ENCODE measurements at places on chromosomes 2 and 18.
A peak's percentile ranks its signal among the peaks of the same experiment; 100 is the strongest.

GRCh38 chr2:152254976-152255375 lies 79.4 kb upstream of the STAM2 start:
- no peak for DNase-seq
- H3K36me3 ChIP-seq = no peaks in the 10 kb centered on the region
- H3K27me3 ChIP-seq = peaks cover 4% of the 10 kb centered on the region
- H3K4me3 ChIP-seq = no peak overlapping the region
- H3K27ac ChIP-seq = no peak overlapping the region
- H3K4me1 ChIP-seq = no peaks in the 10 kb centered on the region

GRCh38 chr2:106044021-106044420 lies 150.1 kb downstream of the UXS1 start:
- H3K27me3 ChIP-seq = peaks cover 3% of the 10 kb centered on the region
- DNase-seq = no peak
- H3K36me3 ChIP-seq = no peaks in the 10 kb centered on the region
- peaks cover 5% of the 10 kb centered on the region for H3K4me1 ChIP-seq
- H3K4me3 ChIP-seq = no peak overlapping the region

DNA sequence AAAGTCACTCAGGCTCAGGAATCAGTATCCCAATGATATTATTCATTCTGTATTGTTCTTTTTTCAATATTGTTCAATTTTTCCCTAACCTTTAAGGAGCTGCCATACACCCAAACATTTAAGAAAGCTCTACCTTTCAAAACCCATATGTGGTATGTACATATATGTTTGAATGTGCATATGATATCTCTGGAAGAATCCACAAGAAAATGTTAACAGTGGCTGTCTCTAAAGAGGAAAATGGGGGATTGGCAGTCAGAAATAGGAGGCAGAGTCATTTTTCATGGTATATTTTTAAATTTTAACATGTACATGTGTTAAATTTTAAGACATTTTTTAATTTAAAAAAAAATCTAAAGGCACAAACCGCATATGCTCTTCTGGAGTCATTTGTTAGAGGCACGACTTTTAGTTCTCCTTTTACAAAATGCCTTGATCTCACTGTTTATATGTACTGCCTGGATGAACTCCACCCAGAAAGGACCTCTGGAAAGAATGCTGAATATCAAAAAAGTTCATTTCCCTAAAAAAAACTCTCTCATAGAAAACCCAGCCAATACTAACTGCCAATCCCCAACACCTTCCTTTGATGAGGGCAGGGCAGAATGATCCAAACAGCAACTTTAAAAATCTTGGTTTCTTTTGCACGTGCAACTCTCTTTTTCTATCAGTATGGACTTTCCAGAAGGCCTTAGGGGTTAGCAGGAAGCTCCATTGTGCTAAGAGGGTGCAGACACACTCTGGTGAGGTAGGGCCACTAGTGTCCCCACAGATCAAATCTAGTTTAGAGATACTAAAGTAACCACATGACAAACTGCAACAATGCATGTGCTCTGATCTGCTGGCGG lies 23.6 kb downstream of the KCTD1 start:
- no peak for DNase-seq
- H3K4me3 ChIP-seq = no peak overlapping the region
- no peaks in the 10 kb centered on the region for H3K36me3 ChIP-seq
- no peaks in the 10 kb centered on the region for H3K27me3 ChIP-seq
- no peak overlapping the region for H3K27ac ChIP-seq

DNA sequence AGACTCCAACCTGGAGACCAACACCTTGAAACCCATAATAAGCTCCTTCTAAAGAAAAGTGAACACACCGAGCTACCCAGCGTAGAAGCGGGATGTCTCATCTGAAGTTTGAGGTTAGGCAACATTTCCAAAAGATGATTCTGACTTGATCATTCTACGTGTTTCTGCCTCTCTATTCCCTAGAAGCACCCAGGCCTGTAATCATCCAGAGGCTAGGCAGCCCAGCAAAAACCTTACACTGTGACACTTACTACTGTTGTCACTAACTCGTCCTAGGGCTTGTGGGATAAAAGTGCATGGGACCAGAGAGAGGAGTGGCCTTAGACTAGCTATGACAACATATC lies 1.4 kb downstream of the ZBTB14 start:
- peaks cover 5% of the 10 kb centered on the region for H3K27me3 ChIP-seq
- H3K4me1 ChIP-seq = peaks cover 12% of the 10 kb centered on the region
- no peak for DNase-seq

DNA sequence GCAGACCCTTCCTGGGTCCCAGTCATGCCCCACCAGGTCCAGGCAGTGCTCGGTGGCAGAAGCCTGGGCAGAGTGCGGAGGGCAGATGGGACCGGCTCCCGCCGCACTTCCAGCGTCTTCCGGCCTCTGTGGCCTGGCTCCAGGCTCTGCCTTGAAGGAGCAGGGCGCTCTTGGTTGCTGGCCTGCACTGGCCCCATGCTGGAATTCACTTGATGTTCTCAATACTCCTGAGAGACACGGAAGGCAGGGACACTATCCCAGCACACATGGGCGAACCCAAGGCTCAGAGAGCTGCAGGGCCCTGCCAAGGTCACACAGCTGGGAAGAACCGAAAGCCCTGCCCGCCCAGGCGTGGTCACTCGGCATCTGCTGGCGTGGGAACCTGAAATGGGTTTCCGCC lies 87.6 kb upstream of the ODC1 start:
- DNase-seq = no peak
- H3K4me3 ChIP-seq = no peak overlapping the region
- H3K27ac ChIP-seq = no peak overlapping the region
- no peaks in the 10 kb centered on the region for H3K36me3 ChIP-seq

- H3K36me3 ChIP-seq = peaks cover 41% of the 10 kb centered on the region
- no peaks in the 10 kb centered on the region for H3K27me3 ChIP-seq
- peak overlapping the region; percentile 41 for H3K27ac ChIP-seq
- H3K4me3 ChIP-seq = no peak overlapping the region
These were observed 67.7 kb downstream of the ARHGAP28 start for GRCh38 chr18:6797171-6797570.

DNA sequence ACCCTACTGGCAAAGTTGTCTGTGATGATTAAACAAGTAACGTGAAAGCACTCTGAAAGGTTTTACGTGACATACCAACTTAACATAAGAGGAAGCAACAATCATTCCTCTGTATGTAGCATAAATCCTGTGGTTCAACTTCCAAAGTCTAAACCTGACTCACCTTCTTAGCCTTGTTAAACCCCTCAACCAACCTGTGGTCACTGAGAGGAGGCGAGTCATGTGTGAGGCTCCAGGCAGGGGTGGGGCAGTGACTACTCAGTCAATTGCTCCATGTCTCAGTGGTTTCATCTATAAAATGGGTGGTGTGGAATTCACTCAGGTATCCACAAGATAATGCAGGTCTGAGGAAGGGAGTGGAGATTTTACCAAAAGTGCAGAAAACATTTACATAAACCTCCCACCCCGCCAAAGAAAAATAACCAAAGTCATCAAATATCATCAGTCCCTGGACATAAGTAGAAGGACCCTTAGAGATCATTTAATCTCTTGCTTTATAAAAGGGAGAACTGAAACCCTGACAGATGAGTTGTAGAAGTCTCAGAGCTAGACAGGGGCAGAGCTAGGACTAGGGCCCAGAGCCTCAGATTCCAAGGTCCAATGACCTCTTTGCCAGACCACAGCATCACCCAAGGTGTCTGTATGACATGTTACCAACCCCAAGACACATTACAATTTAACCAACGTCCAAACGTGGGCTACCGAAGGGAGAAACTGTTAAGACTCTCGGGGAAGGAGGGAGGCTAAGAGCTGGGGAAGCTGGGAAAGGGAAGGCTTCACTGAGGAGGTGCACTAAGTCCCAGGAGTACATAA lies 3.7 kb upstream of the PCBP1 start:
- DNase-seq = no peak
- peaks cover 27% of the 10 kb centered on the region for H3K36me3 ChIP-seq
- H3K4me3 ChIP-seq = peak overlapping the region; percentile 9
- no peaks in the 10 kb centered on the region for H3K27me3 ChIP-seq
- peaks cover 35% of the 10 kb centered on the region for H3K4me1 ChIP-seq

- no peak overlapping the region for H3K4me3 ChIP-seq
- no peaks in the 10 kb centered on the region for H3K36me3 ChIP-seq
- DNase-seq = no peak
- H3K4me1 ChIP-seq = no peaks in the 10 kb centered on the region
These were observed 1.6 kb upstream of the FABP1 start for GRCh38 chr2:88129313-88129959.

DNA sequence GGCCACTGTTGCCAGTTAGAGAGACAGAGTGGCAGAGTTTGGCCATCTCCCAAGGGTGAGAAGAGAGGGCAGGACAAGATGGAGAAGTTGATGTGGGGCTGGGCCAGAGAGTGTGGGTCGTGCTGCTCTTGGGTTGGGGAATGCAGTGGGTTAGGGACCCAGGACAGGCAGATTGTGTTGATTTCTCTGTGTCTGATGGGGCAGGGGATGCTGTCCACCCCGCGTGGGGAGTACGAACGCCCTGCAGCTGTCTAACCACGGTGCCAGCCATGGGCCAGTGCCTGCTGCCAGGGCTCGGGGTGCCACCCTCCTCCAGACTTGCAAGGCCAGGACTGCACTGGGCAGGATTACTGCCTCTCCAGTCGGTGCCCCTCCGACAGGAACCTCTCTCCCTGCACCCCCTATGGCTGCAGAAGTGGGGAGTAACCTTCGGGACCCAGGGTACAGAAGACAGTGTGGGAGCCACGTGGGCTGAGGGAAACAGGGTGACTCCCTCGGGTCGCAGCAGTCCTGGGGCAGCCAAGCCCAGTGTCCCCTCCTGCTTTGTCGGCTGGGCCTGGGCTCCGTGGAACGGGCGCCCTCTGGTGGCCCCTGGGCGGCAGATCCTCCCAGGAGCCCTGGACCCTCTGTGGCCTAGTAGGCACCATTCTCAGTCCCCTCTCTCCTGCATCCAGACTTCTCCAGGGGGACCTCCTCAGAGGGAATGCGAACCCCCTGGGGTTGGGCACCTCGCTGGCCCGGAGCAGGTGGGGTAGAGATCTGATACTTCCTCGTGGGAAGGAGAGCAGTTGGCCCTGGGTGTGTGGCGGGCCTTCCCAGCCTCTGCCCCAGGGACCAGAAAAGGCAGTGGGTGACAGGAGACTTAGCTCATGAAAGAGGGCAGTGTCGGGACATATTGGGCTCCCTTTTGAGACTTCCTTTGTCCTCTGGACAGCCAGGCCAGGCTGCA lies 2.7 kb downstream of the GPC1 start:
- H3K4me3 ChIP-seq = peak overlapping the region; percentile 65
- peaks cover 18% of the 10 kb centered on the region for H3K4me1 ChIP-seq
- peak overlapping the region; percentile 64 for H3K27ac ChIP-seq
- no peaks in the 10 kb centered on the region for H3K36me3 ChIP-seq
- DNase-seq = peak; percentile 84

- DNase-seq = no peak
- no peaks in the 10 kb centered on the region for H3K27me3 ChIP-seq
- no peak overlapping the region for H3K4me3 ChIP-seq
- no peaks in the 10 kb centered on the region for H3K36me3 ChIP-seq
- H3K4me1 ChIP-seq = peaks cover 10% of the 10 kb centered on the region
These were observed 144.9 kb upstream of the ERBB4 start for GRCh38 chr2:212683346-212684097.

- H3K4me3 ChIP-seq = no peak overlapping the region
- peaks cover 29% of the 10 kb centered on the region for H3K4me1 ChIP-seq
- H3K36me3 ChIP-seq = peaks cover 2% of the 10 kb centered on the region
- H3K27ac ChIP-seq = no peak overlapping the region
- no peaks in the 10 kb centered on the region for H3K27me3 ChIP-seq
These were observed 129.2 kb upstream of the MEIS1 start for GRCh38 chr2:66305718-66306117.

DNA sequence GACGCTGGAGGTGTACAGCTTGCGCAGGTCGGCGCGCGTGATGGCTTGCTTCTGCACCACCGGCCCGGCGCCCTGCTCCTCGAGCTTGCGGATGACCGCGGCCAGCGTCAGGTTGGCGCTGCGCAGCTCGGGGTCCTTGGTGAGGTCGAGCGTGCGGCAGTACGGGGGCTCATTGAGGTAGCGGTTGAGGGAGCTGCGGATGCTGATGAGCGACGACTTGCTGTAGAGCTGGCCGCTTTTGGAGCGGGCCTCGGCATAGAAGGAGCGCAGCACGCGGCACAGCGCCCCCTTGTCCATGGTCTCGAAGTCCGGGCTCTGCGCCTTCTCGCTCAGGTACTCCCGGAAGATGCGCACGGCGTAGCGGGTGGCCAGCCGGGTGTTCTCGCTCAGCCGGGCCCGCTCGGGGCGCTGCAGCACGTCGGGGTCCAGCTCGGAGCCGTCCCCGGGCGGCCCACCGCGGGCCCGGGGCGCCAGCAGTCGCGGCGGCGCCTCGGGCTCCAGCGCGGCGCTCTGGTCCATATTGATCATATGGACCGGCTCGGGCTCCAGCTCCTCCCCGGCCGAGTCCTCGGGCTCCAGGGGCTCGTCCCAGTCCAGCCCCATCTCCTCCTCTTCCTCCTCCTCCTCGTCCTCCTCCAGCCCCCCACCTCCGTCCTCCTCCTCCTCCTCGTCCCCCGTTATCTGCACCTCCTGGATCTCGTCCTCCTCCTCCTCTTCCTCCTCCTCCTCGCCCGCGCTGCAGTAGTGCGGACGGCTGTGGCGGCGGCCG lies 523 bp downstream of the KCTD1 start:
- peak overlapping the region; percentile 86 for H3K4me3 ChIP-seq
- DNase-seq = peak; percentile 65
- H3K27me3 ChIP-seq = peaks cover 23% of the 10 kb centered on the region
- no peaks in the 10 kb centered on the region for H3K36me3 ChIP-seq
- peak overlapping the region; percentile 66 for H3K27ac ChIP-seq

DNA sequence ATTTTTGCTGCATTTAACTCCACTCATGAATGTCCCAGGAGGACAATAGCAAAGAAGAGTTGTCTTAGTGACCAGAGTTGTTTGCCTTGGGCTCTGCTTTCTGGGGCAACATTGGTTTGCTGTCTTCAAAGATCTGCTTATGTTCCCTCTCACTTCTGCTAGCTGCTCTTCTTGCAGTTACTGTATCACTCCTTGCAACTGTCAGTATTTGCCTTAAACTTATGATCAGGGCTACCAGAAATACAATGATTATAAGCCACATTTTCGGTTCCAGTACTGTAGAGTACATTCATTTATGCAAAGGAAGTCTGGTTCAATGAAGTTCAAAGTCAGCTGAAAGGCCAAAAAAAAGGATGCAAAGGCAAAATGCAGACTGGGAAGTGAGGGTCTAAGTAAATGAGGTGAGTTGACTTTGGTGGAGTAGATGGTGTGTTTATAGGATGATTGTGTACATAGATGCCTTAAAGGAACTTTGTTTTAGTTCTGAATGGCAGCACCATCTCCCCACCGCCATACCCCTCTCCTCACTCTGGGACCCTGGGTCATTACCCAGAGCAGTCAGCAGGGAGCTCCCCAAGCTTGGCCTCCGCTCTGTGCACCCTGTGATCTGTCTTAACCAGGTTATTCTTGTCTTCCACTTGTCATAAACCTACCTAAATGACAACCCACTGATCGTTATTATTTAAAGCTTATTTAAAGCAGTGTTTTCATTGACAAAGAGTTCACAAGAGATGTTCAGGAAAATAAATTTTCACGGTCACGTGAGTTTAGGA lies 236.0 kb downstream of the DOK6 start:
- peaks cover 14% of the 10 kb centered on the region for H3K27me3 ChIP-seq
- H3K36me3 ChIP-seq = no peaks in the 10 kb centered on the region
- peaks cover under 1% of the 10 kb centered on the region for H3K4me1 ChIP-seq
- no peak for DNase-seq
- no peak overlapping the region for H3K4me3 ChIP-seq

Data from mesothelial cell of epicardium (in vitro differentiated cells).